Endodermal cell (in vitro differentiated cells): ENCODE measurements at places on chromosomes 11 and 22.

GRCh38 chr11:31761636-31762035 lies 49.5 kb downstream of the PAX6 start:
- DNase-seq, result no peak

- DNase-seq, result peak; percentile 81
These were observed 802 bp downstream of the TENM4 start for GRCh38 chr11:79439886-79440570.

DNA sequence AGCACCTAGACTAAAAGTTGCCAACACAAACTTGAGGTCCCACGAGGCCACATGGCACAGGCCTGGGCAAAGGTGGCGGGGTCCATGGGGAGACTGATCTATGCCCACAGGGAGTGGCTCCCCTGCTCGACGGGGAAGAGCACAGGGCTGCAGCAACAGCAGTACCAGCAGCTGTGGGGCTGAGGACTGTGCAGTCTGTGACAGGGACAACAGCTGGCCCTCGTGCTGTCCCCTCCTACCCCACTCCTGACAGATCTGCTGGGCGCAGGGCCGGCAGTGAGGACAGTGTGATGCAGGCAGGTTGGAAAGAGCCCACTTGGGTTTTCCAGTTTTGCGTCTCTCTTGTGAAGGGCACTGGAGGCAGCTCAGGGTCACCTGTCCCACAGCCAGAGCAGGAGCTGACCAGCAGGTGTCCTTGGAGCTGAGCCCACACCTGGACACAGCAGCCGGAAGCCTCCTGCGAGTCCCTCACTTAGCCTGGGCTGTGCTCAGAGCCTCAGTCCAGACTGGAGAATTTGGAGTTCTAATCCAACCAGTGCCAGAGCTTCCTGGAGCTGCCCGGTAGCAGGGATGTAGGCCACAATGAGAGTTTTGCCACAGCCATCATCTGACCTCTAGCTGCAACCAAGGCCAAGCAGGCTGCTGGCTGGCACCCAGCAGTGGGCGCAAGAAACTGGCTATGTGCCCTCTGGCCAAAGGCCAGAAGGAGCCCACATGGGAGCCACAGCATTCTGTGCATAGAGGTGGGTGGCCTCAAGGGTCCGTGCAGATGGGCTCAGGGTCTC lies 3.6 kb upstream of the GAS2L1 start:
- peak; percentile 74 for DNase-seq

DNA sequence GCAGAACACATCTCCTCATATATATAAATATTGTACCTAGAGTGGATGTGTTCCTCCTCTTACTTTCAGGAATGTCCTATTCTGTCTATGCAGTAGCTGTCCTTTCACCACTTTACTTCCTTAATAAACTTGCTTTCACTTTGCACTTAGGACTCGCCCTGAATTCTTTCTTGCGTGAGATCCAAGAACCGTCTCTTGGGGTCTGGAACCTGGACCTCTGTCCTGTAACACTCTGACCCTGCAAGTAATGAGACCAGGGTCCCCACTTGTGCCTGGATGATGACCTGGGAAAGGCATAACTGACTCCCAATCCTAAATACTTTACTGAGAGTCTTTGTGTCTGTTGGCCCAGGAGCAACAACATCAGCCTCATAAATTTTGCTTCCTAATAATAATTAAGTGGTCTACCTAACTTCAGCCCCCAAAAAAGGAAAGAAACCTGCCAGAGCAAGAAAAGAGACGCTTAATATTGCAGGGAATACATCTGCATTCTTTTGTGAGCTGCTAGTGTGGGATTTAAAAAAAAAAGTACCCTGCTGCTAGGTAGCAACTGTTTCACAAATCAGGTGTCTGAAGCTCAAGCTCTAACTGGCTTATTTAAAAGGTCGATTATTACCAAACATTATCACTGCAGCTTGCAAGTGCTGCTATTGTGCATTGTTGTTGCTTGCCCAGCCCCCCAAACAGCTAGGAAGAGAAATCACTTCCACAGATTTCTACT lies 69.3 kb downstream of the FAM168A start:
- DNase-seq, result peak; percentile 60

- DNase-seq, result no peak
These were observed 874 bp upstream of the PLAAT4 start for GRCh38 chr11:63535734-63536133.

DNA sequence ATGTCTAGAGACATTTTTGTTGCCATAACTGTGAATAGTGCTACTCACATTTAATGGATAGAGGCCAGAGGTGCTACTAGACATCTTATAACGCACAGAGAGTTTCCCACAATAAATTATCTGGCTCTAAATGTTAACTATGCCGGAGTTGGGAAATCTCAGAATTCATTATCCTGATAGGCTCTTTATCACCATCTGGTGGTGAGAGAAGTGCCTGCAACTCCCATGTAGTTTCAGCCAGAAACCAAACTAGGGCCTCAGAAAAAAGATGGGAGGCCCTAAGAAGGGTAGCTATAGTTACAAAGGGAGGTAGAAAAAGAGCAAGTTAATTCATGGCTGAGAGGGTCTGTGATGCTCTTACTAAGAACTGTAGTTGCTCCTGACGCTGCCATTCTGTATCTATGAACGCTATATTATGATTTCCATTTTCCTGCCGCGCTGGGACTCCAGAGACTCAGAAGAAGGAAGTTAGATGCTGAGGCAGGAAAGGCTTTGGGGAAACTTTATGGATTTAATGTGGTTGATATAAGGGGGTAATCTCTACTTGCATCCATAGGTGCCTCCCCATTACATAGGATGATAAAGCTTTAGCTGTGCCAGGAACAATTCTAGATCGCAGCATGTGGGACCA lies 22.9 kb upstream of the MRPL17 start:
- DNase-seq, result peak; percentile 76

DNA sequence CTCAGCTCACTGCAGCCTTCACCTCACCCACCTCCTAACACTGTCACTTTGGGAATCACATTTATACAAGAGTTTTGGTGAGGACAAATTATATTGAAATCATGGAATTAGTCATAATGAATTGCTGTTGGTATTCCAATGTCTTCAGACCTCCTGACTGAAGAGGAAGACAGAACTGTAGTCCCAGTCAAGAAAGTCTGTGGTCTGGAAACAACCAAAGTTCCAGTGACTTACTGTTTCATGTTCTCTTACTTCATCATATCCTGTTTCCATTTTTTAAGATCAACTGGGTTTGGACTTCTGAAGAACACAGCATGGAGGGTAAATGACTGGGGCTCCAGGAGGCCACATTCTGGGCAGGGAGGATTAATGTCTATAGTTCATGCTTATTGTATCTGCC lies 43.0 kb upstream of the HIPK3 start:
- no peak for DNase-seq

- no peak for DNase-seq
These were observed 630 bp downstream of the UBASH3B start for GRCh38 chr11:122656073-122656630.

DNA sequence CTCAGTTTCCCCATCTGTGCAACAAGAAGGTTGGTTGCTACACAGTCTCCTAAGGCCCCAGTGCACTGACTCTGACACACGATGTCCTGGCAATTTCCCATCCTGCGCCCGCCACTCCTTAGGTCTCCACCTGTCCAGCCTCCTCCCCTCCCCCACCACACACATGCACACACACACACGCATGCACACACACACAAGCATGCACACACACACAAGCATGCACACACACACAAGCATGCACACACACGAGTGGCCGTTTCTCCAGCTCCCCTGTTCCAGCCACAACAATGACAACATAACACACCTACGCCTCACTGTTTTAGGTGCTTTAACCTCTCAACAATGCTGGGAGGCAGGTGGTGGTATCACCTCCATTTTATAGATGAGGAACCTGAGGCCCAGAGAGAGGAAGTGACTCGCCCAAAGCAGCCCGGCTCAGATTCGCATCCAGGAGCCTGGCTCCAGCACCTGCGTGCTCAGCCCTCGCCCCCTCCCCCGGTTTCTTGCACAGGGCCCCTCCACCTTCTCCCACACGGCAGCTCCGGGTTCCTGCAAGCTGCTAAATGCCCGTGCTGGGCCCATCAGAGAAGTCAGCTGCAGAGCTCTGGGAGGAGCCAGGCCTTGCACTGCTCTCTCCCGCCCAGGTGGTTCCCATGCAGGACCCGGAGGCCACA lies 13.0 kb downstream of the CYTH4 start:
- DNase-seq, result no peak

DNA sequence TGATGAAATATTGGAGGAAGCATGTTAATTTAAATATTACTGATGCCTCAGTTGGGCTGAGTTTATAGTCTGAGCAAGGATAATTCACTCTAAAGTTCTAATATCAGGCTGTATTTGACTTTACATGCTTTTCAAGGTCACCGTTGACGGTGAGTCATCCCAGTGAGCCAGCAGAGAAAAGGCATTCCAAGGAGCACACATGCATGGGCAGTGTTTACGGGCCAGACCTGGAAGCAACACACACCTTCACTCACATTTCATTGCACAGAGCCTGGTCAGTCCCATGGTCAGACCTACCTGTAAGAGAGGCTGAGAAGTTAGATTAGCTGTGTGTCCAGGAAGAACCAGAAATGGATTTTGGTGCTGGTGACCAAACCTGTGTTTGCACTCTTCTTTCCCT lies 53.5 kb downstream of the COMMD9 start:
- no peak for DNase-seq

DNA sequence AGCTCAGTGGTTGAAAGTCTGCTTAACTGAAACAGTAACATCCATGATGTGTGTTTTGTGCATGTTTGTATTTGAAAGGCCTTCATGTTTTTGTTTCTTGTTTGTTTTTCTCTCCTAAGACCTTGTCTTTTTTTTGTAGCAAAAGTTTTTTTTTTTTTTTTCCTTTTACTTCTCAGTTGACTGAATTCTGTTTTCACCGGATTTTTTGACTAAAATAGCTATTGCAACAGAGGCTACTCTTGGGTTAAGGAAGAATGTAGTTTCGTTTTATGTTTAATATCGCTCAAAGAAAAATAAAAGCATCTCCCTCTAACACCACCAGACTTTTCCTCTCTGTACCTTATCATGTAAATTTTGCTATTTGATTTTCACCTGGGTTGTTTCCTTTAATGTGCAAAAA lies 15.1 kb downstream of the APOL6 start:
- DNase-seq, result no peak

DNA sequence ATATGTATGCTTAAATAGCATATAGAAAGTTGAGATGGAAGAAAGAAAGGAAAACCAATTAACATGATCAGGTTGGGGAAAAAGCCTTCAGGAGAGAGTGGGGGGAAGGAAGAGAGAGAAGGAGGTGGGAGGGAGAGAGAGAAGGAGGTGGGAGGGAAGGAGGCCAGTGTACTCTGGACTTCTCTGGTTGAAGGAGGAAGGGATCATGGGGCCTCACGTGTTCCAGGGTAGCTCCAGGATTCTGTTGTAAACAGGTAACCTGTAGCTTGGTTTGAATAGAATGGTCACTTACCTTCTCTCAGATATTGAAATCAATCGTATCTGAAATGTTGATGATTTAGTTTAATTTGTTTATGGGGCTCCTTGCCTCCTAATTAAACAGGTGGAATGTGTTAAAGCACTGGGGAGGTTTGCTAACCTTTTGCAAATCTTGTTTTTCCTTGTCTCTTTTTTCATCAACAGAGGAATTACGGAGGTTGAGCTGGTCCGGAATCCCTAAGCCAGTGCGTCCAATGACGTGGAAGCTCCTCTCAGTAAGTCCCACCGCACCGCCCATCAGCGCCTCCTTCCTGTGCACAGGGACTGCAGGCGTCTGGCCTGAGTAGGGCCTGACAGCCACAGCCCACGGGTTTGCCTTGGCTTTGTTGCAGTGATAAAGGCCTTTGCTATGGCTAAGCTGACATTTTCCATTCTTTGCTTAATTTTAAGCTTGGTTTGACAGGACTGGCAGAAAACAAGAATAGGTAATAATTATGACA lies 115.9 kb downstream of the TBC1D22A start:
- DNase-seq, result no peak

GRCh38 chr11:112590764-112591163 lies 330.1 kb upstream of the PLET1 start:
- no peak for DNase-seq

DNA sequence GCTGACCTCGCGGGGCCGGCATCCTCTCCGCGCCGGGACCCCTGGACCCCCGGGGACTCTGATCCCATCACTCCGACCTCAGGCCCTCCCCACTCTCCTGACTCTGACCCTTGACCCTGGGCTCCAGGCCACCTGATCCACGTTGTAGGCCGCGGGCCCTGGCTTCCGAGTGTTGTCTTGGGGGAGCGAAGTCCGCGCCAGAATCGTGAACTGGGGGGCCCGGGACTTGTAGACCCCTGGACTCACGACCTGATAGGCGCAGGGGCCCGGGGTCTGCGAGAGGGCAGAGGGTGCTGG lies 716 bp upstream of the TYMP start:
- no peak for DNase-seq

DNA sequence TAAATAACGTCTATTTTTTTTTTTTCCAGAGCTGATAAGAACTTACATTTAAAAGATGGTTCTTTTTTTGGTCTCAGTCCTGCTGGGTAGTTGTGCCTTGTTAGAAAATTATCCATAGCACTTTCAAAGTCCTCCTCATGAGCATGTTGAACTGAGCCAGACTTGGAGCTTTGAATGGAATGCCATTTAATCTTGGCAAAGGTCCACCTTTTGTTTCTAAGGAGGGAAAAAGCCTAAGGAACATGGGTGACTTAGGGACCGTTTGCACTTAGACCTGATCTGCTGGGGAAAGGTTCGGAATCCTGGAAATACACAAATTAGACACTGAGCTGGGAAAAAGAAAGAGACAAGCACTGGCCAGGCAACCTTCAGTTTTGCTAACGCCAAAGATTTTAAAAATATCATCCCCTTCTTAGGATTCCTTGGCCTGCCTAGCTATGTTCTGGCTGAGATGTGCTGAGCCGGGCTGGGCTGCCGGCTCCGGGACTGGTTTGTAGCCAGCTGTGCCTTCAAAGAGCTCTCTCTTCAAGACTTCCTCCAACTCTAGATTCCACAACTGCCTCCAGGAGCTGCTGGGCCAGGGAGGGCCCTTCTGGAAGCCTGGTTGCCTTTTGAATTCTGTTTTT lies 67.4 kb downstream of the ENDOD1 start:
- no peak for DNase-seq

DNA sequence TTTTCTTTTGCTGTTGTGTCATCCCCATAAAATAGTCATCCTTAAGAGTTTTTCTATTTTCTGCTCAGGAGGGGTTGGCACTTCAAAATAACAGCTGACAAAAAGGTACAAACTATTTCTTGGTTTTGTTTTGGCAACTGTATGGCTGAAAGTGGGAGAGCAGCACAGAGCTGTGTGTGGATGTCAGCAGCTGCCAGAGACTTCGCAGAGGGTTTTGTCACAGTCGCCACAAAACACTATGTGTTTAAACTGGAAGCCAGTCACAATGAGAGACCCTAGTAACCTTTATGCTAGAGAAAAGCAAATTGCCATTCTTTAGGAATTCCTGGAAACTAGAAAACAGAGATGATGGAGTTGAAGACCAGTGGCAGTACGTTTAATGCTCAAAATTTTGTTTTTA lies 189.6 kb upstream of the CCDC90B start:
- no peak for DNase-seq

GRCh38 chr11:129828301-129828836 lies 12.7 kb downstream of the TMEM45B start:
- DNase-seq, result no peak
